ENCODE measurements at places on chromosomes 2 and 18.

DNA sequence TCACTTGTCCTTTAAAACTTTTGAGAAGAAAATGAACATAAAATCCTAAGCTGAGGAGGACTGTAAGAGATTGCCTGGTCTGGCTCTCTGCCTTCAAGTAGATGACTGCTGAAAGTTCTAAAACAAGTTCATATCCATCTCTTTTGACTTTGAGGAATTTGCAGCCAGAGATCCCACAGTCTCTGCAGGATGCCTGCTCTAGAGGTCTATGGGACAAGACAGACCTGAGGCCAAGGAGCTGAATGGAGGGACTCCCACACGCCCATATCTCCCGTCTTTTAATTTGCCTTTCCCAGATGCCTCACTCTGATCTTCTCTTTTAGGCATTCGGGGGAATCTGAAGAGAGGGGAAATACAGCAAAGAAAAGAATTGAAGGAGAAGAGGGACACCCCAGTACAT lies 255.9 kb upstream of the RASGRP3 start:
- DNase-seq: no peak

DNA sequence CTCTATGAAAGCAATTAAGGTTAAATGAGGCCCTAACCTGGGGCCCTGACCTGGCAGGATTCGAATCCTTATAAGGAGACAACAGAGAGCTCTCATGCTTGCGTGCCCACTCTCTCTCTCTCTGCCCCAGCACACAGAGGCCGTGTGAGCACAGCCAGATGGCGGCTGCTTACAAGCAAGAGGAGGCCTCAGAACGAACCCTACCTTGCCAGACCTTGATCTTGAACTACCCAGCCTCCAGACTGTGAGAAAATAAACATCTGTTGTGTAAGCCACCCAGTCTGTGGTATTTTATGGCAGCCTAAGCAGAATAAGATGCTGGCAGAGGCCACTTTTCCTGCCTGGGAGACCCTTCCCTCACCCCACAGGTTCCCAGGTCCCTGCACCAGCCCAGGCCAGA lies 5.2 kb upstream of the UBE2F start:
- DNase-seq: no peak

- peak; percentile 37 for DNase-seq
Measured at GRCh38 chr2:198146346-198146940, 342.1 kb downstream of the PLCL1 start.

GRCh38 chr2:121547646-121548045 lies 17.0 kb downstream of the RNU4ATAC start:
- DNase-seq: no peak

DNA sequence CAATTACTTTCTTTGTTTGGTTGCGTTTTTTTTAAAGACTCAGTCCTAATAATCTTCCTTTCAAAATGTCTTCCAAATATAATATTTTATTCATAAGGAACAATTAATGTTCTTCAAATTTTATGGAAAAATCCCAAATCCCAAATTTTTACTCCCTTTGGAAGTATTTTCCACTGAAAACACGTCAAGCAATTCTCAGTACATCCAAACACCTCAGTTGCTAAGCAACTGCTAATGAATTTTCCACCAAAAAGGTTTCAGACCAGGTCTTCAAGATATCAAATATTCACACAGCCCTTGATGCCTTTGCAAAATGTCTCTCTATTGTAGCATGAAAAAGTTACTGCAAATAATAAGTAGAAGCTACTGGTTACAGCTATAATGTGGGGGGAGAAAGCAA lies 140.1 kb downstream of the DSEL start:
- DNase-seq: no peak

DNA sequence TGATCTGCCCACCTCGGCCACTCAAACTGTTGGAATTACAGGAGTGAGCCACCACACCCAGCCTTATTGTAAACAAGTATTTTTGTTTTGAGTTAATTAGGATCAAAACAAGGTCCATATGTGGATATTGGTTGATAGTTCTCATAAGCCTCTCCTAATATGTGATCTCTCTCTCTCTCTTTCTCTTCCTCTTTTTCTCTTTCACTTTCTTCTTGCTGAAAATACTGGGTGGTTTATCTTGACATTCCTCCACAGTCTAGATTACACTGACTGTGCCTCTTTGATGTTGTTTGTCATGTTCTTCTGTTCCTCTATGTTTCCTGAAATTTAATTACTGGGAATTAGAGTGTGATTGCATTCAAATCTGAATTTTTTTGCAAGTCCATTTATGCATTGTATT lies 547.5 kb upstream of the NRXN1 start:
- no peak for DNase-seq

DNA sequence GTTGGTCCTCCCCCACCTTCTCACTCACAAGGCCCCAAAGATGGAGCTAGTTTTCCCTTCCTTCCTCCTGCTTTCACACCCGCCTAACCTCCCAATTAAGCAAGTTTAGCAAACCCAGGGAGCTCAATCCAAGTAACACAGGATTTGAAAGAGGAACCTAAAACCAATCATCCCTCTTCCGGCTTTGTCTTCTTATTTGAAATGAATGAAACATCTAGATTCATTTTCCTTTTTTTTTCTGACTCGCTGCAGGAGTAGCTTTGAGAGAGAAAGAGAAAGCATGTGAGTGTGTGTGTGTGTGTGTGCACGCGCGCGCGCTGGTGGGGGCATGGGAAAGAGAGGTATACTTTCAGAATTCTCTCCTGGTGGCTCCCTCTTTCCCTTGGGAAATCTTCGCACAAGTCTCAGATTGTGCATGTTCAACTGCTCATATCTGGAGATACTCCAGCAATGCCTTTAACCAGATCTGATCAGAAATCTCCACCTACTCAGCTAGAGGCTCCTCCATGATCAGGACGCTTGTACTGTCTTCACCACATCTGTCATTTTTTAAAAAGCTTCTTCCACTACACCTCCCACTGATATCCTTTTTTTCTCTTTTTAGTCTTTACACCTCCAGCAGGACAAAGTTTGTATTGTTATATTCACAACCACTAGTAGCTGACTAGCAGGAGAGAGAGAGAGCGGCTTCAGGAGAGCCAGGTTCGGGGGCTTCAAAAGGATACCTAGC lies 1.7 kb downstream of the SLC8A1 start:
- DNase-seq: no peak

- DNase-seq: no peak
Measured at GRCh38 chr2:221929259-221929658, 357.2 kb upstream of the EPHA4 start.

- peak; percentile 4 for DNase-seq
Measured at GRCh38 chr2:232984451-232985207, 28.4 kb downstream of the NGEF start.

DNA sequence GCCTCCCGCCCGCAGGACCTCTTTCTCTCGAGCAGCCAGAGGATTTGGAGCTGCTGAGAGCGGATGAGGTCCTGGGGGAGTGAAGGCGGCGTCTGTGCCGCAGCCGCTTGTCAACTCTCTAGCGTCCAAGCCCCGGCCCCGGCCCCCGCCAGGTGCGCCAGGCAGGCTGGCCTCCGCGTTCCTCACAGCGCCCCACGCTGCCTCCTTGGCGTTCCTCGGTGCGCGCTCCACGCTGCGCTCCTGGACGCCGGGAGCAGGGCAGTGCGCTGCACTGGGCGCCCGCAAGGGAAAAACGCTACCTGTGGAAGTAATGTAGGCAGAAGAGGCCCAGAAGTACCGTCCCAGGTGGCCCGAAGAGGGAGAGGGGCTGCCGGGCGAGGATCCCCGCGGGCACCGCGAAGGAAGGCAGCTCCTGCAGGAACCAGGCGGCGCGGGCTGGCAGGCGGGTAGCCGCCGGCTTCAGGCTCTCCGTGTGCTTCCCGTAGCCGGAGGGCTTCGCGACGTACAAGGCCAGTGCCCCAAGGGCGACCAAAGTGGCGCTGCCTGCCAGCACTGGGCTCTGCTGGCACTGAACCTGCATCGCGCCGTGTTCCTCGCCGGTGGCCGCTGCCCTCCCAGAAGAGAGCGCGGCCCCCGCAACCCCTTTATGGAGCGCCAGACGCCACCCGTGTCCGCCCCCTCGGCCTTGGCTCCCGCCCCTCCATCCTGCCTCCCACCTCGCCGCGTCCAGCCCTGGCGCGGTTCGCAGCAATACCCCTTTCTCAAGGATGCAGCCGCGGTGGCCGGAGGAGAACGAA lies at the start of gene SRD5A2:
TSS of gene SRD5A2 (minus strand) at position 618 of the 797 bp plus-strand sequence. CDS start at position 580, 38 bp downstream.
- DNase-seq: no peak

DNA sequence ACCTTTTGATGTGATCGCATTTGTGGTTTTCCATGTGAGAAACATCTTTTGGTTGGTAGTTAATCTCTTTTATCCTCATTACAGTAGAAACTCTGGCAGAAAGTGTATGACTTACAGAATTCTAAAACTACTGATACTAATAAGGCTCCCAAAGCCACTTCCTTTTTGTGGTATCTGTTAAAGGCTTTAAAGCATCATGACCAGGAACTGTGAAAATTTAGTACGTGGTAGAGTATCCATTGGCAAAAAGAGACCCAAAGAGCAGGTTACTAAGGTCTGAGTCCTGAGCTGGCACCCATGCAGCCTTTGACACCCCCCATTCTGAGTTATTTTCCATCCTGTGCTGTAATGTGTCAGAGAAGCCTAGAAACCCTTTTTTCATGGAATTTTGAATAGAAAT lies 94.5 kb downstream of the DPP4 start:
- DNase-seq: no peak

DNA sequence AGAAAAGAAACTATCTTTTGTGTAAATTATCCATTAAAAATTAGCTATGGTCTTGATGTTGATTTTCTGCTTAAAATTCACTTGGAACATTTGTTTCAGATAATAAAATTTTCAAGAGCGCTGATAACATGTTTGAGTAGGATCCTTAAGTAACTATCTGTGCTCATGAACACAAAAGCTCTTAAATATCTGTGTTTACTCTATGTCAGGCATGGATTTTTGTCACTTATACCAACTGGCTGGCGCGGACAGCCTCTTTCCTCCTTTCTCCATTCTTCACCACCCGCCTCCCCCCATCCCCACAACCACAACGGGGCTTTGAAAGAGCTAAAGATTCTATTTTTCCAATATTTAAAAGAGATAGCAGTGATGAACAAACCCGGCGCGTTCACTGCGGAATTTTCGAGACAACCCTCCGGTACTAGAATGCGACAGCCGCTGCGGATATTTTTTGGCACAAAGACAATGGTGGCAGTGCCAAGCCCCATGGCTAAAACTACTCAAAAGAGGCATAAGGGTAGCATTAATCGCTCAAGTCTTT lies 181.5 kb downstream of the TCF4 start:
- peak; percentile 42 for DNase-seq

DNA sequence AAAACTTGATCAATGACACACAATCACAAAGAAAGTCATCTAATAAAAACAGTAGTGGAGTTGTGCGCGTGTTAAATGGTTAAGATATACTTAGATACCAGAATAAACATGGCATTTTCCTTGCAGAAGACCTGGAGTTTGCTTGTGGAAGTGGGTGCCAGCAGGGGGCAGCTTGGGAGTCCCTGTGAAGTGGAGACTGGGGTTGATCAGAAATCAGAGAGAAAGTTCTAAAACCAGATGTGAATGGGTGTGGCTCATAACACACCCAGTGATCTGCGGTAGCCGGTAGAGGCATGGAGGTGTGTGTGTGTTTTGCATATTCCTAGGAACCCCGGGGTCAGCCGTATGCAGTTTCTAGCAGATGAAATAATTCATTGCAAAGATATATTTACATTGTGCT lies 300.1 kb upstream of the TRIB2 start:
- no peak for DNase-seq

- no peak for DNase-seq
Measured at GRCh38 chr2:60962528-60962927, 55.0 kb upstream of the PEX13 start.

DNA sequence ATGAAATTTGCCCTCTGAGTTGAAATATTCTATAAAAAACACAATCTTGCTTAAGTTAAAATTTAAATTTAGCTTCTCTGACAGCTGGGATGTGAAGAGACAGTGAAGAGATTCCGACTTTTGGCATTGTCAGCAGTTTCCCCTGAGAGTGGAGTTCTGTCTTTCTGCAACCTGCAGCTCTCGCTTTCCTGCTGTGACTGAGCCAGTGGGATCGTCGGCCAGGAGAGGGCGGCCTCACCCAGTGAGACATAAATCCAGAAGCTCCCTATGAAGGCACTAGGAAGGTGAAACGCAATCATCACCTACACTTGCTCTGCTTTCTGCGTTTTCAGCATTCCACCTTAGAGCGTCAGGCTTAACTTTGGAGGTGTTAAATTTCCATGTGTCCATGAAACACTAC lies 75.4 kb upstream of the HNMT start:
- peak; percentile 56 for DNase-seq

DNA sequence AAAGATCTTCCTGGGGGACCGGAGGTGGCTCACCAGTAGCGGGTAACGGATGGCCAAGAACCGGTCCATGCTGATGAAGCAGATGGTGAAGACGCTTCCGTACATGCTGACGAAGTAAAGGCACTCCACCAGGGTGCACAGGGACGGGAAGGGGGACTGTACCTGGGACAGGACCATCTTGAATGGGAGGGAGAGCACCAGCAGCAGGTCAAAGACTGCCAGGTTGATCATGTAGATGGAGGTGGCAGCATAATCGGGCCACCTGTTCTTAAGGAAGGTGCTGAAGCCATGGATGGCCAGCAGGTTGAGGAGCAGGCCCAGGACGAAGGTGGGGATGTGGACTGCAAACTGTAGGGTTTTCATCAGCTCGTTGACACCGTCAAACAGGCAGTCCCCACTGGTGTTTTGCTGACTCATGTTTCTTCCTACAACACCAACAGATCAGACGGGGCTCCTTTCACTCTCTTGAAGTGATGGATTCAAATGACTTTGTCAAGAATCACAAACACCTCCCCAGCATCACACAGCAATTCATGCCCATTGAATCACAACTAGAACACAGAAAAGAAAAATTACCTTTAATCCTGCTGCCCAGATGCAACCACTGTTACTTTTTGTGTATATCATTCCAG lies 14.4 kb downstream of the GPR55 start:
- no peak for DNase-seq

GRCh38 chr2:207767461-207768167 lies 2.1 kb downstream of the FZD5 start:
- peak; percentile 51 for DNase-seq

- no peak for DNase-seq
Measured at GRCh38 chr2:105721991-105722511, 22.7 kb upstream of the NCK2 start.

- DNase-seq: no peak
Measured at GRCh38 chr2:12948231-12948960, 231.7 kb downstream of the TRIB2 start.

GRCh38 chr2:170002096-170002495 lies 174.8 kb downstream of the UBR3 start:
- no peak for DNase-seq

- no peak for DNase-seq
Measured at GRCh38 chr2:38255211-38255610, 121.9 kb downstream of the ATL2 start.

DNA sequence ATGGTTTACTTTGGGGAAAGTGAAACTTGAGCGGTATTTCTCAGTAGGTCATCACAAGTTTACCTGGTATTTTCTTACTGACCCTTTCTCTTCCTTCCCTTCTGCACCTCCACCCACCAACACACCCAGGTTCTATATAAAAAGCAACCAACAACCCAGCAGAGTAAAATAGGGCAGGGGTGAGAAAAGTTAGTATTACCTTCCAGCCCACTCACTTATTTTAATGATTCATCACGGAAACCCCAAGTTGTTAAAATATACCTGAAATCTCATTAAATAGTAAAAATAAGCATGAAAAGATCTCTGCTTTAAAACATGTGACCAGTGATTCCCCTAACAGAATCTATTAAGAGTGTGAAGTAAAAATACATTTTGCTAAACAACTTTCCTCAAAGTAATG lies 306.1 kb downstream of the ZEB2 start:
- DNase-seq: no peak

GRCh38 chr2:145524836-145525235 lies 1004.9 kb upstream of the ZEB2 start:
- no peak for DNase-seq
